ENCODE measurements at places on chromosomes 1 and 21.

DNA sequence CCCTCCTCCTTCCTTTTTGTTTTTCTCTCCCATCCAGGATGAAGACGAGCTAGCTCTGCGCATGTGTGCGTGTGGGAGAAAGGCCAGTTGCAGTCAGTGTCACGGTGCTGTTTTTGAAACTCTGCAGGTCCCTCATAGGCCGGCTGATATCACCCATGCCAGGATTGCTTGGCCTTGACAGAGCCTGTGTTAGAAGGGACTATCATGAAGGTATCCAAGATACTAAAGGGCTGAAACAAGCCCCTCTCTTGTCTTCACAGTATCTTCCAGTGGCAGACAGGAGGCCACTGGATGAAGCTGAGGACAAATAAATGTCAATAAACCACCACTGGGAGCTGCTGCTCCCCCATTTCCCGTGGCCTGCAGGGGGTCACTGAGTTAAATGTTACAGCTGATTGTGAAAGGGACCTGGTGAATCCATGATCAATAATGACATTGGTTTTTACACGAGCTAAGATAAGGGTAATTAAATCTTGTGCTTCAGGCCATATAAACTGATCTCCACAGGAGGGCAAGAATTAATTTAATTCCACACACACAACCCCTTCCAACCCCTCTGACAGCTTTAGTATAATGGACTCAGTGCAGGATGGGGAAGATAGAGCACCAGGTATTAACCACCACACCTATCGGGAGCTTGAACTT, 64.6 kb upstream of the TARBP1 start:
- DNase-seq: no peak

GRCh38 chr21:37001441-37001840, 5.1 kb upstream of the RIPPLY3 start:
- DNase-seq: no peak

- DNase-seq: no peak
Measured at GRCh38 chr1:42164551-42165420, at the start of gene GUCA2A. Gene GUCA2A, minus strand, starts transcription at chr1:42164745. Its CDS starts 33 bp downstream, at chr1:42164712.

DNA sequence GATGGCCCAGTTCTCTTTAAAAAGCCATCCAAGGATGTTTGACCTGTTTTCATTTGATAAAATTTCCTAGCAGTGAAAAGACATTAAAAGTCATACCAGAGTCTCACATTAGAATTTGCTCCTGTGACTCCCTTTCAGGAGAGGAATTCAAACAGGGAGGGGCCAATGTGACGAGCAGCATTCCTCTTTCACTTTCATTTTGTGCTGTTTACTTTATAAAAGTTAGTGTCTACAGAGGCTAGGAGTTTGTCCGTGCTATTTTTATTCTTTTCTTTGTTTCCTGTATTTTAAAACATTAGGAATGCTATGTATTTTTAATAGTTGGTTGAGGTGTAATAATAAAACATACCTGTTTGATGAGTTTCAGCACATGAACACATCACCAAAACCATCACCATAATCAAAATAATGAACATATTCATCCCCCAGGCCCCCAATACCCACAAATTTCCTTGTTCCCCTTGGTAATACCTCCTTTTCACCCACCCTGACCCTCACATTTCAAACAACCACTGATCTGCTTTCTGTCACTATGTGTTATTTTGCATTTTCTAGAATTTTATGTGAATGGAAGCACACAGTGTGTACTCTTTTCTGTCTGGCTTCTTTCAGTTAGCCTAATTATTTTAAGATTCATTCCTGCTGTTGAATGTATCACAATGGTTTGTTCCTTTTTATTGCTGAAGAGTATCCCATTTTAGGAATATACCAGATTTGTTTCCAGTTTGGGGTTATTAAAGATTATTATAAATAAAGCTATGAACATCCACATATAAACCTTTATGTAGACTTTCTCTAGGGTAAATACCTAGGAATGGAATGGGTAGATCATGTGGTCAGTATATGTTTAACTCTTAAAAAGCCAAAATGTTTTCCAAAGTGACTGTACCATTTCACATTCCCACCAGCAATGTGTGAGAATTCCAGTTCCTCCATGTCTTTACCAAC, 129.5 kb downstream of the TENT5C start:
- no peak for DNase-seq

DNA sequence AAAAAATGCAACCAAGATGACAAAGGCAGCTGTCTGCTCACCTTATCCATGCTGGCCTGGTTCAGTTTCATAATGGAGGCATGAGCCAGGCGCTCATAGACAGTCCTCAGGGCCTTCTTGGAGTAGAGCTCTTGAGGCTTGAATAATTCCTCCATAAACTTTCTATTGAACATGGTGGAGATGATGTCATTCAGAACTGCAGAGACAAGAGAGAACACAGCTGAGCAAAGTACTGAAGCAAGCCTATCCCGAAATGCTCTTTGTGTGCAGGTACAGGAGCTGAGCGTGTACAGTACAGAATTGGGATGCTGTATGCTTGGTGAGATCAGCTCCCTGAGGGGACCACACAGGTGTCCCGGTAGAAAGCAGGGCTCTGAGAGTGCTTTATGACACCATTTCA, 11.5 kb downstream of the OSCP1 start:
- DNase-seq: no peak

DNA sequence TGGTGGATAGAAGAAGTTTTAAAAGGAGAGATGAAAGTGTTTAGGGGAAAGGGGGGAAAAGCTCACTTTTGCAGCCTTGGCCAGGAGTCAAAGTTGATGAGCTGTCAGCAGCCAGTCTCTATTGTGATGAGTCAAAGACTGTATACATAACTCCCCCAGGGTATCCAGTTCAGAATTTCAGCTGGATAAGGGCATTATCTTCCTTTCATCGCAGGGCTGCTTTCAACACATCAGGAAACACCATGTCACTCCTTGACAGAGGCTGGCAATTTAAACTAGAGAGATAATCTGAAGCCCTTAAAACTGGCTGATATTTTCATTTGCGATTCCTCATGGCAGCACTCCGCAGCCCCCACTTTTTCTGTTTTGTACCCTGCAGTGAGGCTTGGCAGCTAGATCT, 328.5 kb downstream of the TBX15 start:
- DNase-seq: no peak

GRCh38 chr1:167095368-167095767, 1.5 kb downstream of the STYXL2 start:
- no peak for DNase-seq

DNA sequence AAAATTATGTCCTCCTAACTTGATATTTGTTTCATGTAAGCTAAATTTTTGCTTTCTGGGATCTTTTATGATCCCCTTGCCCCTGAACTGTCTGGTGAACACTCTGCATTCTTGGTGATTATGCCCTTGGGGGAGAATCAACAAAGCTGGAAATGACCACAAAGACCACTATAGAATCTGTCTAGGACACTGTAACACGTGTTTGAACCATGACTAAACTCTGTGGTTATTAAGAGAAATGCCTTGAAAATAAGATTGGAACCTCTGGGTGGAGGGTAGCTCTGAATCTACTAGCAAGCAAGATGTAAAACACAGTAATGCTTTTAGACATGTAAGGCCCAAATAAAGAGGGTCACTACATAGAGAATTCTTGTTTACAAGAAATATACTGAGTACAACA, 237.5 kb downstream of the HMCN1 start:
- DNase-seq: no peak

DNA sequence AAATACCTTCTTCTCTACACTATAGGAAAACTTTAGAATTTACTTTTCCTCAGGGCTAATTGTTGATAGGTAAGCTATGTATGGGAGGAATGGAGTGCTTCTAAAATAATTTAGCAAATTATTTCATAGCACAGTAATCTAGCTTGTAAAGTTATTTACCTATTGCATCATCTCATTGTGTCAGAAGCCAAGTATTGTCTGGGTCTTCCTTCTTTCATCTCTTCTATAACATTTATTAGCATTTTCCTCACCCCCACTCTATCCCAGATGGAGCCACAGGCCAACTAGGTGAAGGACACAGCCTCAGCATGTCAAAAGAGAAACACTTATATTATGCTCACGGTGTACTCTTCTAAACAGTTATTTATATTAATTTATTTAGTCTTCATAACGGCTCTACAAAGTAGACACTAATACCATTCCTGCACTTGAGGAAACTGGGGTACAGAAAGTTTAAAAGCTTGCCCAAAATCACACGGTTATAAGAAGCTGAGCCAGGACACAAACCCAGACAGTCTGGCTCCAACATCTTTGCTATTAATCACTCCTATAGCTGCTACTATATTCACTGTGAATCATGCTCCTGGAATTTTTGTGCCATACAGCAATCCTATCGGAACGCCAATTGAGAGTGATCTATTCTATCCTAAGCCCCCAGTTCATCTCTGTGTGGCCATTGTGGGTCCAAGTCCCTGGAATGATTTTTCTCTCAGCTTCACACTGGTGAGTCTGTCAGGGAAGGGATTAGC, 43.1 kb downstream of the OR10J5 start:
- DNase-seq: no peak

DNA sequence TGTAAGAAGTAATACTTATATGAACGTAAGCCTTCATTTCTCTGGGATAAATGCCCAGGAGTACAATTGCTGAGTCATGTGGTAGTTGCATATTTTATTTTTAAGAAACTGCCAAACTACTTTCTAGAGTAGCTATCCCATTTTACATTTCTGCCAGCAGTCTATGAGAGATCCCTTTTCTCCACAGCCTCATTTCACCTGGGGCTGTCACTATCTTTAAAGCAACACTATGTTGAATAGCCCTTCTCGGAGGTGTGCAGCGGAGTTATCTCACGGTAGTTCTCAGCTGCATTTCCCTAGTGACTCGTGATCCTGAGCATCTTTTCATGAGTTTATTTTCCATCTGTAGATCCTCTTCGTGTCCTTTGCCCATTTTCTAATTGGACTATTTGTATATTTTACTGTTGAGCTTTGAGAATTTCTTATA, 93.4 kb downstream of the ADARB1 start:
- DNase-seq: no peak

Measured in stimulated activated CD8-positive, alpha-beta memory T cell treated with anti-CD3 and anti-CD28 coated beads, Interleukin-2, amount 100 ng/mL, for 1 hour (primary cell).